CD4-positive, alpha-beta T cell treated with Interleukin-17A for 1 hour (primary cell): ENCODE measurements at places on chromosomes 16 and 17.

DNA sequence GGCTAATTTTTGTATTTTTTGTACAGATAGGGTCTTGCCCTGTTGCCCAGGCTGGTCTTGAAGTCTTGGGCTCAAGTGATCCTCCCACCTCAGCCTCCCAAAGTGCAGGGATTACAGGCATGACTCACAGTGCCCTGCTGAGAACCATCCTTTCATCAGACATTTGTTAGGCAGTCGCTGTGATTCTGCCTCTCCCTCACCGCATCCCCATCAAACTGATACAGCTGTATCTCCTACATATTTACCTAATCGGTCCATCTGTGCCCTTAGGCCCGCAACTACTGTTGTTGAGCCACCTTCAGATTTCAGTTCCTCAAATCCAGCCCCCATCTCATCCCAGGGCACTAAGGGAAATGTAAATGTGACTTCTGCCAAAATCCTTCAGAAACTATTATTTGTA, 2.0 kb upstream of the SLC43A2 start:
- no peak for DNase-seq

DNA sequence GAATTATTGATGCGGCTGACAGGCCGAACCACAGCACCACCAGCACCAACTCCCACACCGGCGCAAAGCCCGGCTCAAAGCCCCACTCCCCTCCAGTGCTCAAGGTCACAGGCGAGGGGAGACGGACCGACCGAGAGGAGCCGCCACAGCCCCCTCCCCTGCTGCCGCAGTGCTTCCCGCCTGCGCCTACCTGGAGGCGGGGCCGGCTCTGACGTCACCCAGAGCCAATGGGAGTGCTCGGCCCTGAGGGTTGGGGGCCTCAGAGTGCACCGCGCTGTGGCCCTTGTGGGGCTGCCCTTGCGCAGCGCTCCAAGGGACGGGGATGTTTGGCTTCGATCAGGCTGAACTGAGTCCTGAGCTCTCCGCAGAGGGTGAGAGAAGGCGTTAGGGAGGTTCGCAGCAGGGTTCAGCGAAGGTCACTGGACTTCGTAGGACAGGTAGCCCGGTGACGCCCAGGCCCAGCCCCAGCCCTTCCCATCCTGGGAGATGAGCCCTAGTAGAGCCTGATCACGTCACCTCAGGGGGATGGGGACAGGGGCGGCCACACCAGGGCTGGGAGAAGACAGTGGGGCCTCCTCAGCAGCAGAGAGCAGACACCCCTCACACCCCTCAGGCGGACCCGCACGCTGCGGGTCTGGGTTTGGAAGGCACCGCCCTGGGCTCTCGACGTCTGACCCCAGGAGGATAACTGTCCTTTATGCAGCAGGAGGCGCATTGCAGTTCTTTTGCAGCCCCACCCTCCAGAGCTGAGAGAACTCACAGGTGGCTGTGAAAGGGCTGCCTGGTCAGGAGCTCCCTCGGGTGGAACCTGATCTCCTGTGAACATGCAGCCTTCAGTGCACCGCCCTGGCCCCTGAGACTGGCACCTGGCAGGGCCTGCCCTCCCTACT, 1.5 kb downstream of the NDRG4 start:
- peak; percentile 47 for DNase-seq

GRCh38 chr16:8229011-8229520, 361.2 kb downstream of the TMEM114 start:
- no peak for DNase-seq

DNA sequence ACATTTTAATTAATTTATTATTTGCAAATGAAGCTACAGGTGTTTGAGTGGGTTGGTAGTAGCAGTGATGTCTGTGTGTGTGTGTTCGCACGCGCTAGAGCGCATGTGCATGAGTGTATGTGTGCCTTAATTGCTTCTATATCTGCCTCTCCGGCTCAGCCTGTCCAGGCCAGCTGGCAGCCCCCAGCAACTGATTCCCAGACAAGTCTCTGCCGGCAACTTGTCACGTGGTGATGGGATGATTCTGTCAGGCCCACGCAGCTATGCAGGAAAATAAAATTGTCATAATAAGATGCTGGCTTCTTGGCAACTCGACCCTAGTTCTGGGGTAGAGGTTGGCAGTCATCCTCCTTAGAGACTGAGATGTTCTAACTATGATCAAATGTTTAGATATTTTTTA, 712.8 kb upstream of the SOX9 start:
- DNase-seq = no peak

- DNase-seq = no peak
These were observed 101.6 kb downstream of the SKAP1 start for GRCh38 chr17:48328457-48328856.

GRCh38 chr17:81803728-81804558, at the start of gene GCGR:
TSS of gene GCGR (plus strand) at chr17:81804150. CDS start at chr17:81809019, 4,869 bp downstream.
- no peak for DNase-seq

- DNase-seq = no peak
These were observed 5.2 kb downstream of the MYO1D start for GRCh38 chr17:32871746-32872145.
